ENCODE measurements at places on chromosomes 2 and 18.

DNA sequence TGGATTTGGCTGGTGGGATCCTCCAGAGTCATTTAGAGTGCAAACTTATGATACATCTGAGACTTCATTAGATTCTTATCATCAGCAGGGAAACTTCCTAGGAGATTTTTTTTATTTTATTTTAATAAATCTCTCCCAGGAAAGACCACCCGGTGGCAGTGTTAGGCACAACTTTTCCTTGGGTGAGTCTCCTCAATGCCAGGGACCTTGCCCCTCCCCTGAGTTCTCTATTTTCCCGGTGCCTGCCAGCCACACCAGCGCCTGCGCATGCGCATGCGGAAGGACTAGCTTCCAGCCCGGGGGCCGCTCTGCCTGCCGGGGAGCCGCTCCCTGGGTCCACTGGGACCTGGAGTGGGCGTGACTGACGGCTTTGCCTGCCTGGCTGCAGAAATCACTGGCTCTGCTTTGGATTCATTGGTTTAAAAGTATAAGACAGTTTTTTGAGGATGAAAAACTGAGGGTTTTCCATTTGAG lies 86.6 kb downstream of the TMEM182 start:
- DNase-seq, result peak; percentile 34

DNA sequence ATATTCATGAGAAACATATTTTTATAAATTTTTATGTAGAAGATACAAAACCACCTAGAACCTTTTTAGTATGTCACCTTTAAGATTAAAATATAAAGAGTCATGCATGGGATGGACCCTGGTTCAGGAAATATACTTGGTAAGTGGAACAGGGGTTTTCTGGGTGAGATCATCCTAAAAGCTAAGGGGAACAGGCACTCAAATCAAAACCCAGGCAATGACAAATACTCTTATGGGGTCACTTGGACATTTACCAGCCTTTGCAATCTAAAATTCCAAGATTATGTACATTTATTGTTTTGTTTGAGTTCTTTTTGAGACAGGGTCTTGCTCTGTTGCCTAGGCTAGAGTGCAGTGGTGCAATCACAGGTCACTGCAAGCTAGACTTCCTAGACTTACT lies 65.8 kb downstream of the SGPP2 start:
- DNase-seq, result no peak

DNA sequence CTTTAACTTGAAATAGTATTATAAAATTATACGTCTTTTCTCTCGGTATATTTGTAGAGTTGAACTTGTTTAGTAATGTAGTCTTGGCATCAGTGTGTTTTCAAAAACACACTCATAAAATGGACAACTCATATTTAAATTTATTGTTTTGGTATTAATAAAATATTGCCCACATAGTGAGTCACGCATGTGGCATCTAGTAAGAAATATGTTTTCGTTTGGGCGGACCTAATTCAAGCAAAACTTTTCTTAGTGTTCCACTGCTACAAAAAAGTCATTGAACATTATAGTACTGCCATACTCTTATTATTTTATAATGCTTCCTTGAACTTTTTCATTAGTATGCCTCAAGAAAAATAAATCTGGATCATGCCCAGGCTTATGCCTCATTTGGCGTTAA lies 31.1 kb upstream of the FAM237A start:
- DNase-seq, result no peak

DNA sequence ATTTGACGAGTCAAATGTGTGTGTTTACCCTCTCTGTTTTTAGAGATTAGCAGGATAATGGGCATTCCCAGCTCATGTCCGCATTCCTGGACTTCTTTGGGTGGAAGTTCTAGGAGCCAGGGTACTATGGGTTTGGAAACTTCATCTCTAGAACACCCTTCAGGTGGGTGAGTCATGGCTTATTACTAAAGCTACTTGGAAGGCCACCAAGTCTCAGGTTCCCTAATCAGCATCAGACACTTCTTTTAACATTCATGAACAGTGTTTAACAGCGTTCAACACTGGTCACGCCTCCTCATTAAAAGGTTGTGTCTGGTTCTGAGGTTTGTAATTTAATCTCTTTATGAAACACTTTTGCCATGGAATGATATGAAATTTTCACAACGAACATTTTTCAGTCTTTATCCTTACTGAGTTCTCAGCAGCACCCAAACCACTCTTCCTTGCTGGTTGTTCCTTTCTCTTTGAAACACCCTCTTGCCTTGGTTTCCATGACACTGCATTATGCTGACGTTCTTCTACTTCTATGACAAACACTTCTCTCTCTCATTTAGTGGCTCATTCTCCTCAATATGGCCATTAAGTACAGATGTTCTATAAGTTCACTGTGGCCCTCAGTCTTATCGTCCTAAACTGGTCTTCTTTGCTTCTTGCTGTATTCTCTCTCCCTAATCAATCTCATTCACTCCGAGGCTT lies 49.3 kb downstream of the MMADHC start:
- no peak for DNase-seq

DNA sequence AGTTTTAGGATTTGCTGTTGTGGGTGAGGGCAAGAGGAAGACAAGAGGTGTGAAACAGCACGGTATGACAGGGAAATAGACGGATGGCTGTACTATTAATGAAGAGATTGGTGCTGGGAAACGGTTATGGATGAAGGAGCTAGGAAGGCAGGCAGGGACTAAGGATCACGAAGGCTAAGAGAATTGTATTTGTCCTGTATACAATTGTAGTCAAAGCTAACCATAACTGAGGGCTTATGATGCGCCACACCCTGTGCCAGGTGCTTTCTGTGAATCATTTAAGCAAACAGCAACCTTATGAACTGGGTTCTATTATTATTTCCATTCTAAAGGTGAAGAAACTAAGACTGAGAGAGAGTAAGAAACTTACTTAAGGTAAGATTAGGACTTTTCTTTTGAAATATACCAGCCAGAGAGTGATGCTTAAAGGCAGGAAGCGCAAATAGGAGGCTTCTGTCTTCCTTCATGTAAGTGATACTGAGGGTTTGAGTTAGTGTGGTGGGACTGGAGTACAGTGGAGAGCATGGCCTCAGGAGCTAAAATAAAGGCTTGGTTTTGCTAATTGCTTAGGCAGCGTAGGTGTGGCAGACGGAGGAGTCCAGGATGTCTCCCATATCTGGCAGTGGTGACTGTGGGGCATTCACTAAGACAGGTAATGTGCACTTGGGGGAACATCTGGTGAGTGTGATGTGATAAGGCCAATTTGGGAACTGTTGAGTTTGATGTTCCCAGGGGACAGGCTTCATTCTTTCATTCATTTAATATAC lies 85.8 kb downstream of the PLEKHM3 start:
- DNase-seq, result no peak

- DNase-seq, result no peak
Measured at GRCh38 chr18:48641981-48642380, 103.2 kb downstream of the CTIF start.

DNA sequence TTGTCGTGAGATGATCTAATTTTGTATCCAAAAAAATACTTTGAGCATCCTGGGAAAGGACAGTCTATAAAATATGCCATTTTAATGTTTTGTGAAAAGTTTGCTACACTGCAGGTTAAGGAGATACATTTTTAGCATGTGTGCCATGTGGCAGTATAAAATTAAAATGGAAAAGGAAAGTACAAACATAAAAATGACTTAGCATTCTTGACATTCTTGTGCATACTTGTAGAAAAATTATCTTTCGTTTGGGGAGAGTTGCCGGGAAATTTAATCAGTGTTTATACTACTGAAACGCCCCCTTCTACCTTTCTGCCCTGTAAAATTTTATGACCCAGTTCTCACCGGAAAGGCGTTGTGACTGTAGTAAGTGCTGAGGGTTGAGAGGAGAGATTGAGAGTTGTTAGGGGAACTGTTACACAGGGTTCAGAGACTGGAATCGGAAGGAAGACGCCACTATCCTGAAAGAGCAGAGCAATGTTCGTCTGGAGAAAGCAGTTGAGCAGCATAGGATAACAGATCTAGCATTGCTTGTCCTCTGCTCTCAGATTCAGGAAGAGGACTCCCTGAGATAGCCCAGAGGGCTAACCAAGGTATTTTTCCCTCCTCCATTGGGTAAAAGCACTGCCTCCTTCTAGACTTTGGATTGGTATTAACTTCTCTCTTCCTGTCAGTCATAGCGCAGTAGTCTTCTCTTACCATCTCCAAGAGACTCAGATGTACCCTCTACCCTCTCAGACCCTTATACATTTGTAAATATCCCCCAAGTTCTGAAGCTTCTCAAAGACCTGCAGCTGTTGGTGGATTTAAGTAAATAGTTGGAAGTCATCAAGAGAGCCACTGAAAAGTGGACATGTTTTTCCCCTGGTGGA lies 2.7 kb downstream of the CDH20 start:
- no peak for DNase-seq

GRCh38 chr2:64192125-64192479 lies 47.9 kb upstream of the PELI1 start:
- DNase-seq, result no peak

DNA sequence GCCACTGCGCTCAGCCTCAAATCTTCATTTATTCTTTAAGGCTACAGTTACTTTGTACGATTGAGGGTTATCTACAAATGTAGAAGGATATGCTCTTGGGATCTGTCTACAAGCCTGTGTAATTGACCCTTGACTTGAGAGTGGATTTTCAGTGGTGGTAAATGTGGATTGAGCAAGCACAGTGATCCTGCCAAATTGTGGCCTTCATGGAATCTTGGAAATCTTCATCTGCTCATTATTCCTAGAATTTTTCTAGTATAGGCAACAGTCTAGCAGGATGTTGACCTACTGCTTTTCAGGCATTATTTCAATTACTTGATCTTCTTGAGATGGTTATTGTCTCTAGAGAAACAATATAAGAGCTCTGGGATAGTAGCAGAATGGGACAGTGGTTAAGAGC lies 226.1 kb upstream of the REV1 start:
- no peak for DNase-seq
